Left colon (tissue), 2 donors: ENCODE measurements at places on chromosomes 6 and 20. TPM values are rescaled to one million over a fixed set of nuclear protein-coding genes. Genes with fewer than 3 reads are reported as not detected.

- DNase-seq = no peak
Observed at GRCh38 chr20:40111282-40111681, 577.8 kb downstream of the MAFB start.

The RSPH3 gene
- total RNA-seq = 17.6 TPM

The TNFAIP3 gene
- 45.7 TPM for total RNA-seq

DNA sequence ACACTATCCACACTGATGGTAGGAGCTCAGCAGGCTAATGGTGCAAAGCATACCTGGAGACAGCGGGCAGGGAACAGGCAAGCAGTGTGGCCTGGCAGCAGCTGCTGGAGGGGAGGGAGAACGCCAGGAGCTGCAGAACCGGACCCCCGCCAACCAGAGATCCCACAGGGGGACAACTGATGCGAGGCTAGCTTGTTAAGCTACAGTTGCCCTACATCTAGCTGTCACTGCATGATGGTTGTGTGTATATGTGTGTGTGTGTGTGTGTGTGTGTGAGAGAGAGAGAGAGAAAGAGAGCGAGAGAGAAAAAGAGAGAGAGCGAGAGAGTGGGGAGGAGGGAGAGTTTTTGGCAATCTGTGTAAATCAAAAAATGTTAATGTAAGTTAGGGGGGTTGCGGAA lies 69.7 kb upstream of the NHSL1 start:
- no peak for DNase-seq

DNA sequence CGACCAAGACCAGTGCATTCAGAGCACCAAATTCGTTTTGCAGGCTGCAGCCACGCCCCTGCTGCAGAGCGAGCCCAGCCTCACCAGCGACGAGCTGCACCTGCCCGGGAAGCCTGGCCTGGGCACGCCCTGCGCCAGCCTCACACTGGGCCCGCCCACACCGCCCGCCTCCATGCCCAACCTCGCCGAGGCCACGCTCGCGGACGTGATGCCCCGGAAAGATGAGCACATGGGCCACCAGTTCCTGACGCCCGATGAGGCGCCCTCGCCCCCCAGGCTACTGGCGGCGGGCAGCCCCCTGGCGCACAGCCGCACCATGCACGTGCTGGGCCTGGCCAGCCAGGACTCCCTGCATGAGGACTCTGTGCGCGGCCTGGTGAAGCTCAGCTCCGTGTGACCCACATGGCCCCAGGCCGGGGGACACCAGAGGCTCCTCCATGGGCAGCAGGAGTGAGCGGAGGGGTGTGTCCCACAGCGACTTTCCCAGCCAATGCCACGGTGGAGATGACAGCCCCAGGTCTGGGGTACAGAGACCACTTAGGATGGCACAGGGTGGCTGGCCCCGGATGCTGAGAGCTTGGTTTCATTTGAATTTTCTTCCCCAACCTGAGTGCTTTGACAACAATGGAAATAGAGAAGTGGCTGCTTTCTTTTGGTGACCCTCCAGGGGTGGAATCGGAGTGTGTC lies 150.2 kb upstream of the SNX9 start:
- DNase-seq = no peak

DNA sequence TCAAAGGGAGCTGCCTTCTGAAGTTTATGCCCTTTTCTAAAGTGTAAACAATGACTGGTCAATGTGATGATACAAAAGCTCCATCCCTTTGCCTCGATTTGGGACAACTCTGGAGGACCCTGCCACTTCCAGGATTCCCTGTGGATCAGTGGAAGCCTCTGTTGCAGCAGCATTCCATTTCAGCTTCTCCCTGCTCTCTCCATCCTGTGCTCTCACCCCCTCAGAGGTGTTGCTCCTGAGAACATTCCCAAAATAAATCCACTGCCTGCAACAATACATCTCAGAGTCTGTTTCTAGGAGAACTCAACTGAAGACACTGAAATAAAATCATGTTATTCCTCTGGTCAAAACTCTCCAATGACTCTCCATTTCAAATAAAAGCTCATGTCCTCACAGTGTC lies 263.6 kb downstream of the HACE1 start:
- no peak for DNase-seq

DNA sequence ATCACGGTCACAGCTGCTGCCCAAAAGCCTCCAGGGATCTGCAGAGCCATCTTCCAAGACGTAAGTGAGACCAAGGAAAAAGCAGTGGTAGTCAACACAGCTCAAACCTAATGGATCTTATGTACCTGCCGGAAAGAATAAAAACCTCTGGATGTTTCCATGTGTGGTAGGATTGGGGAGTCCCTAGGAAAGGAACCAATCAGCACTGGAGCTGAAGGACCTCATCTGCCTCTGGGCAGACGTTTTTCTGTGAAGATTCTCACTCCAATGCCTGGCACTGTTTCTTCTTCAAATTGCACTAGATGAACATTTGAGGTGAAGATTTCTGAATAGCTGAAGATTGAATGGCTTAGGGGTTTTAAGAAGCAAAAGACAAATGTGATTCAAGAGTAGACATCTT lies at the start of gene HLA-DQB2:
Gene HLA-DQB2, minus strand, starts transcription at position 112 of the 400 bp plus-strand sequence. Its CDS starts 62 bp downstream, at position 50.
- DNase-seq = no peak

The GGTLC1 gene
- not detected for total RNA-seq

The DEFB124 gene
- not detected for total RNA-seq

GRCh38 chr6:108156180-108156937 lies 9.5 kb upstream of the NR2E1 start:
- DNase-seq = no peak

DNA sequence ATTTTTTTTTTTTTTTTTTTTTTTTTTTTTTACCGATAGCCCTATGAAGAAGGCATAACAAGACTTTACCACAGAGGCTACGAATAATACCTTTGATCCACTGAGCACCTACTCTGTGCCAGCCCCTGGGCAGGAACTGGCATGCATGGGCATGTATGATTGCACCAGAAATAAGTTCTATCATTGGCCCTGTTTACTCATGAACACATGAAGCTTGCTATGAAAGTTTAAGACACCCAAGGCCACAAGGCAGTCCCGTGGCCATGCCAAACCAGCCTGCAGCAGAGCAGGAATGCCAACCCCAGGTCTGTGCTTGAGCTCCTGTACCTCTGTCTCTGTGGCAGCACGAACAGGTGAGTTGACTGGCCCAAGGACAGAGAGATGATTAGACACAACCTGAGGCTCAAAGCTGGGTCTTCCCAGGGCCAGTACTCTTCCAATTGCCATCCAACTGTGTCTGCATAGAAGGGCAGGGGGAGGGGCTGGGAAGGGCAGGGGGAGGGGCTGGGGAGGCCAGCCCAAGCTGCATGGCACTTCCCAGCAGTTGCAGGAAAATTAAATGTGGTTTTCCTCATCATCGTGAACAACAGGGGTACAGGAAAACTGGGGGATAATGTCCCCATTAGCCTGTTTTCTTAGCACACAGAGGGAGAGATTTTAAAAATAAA lies 63.5 kb downstream of the LRFN2 start:
- DNase-seq = no peak

- DNase-seq = no peak
Observed at GRCh38 chr20:34970193-34970840, 14.6 kb downstream of the MYH7B start.

The CASS4 gene
- 1.3 TPM for total RNA-seq

The NCOA5 gene
- total RNA-seq = 20.8 TPM

The DNMT3B gene
- total RNA-seq = 0.78 TPM

The PRDM13 gene
- not detected for total RNA-seq

The POU5F1 gene
- total RNA-seq = 1.8 TPM

DNA sequence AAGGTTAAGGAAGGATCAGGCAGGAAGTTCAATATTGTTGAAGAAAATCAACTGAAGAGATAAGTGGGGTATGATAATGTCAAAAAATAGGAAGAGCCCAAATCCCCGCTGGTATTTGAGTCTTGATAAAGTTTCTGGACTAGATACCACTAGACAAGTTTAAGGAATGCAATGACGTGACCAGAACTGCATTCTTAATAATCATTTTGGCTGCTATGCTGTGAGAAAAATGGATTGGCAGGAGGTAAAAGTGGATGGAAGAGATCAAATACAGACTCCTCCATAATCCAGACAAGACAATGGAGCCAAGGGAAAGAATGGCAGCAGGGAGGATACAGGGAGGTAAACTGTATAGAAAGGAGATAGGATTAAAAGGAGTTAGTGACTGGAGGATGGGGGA lies 128.2 kb downstream of the COL12A1 start:
- DNase-seq = no peak

The MAS1 gene
- total RNA-seq = not detected
